Stimulated activated naive CD4-positive, alpha-beta T cell treated with Interleukin-2 at 50 U/mL for 16 hours (primary cell): ENCODE measurements at places on chromosomes 13 and 19.
A peak's percentile ranks its signal among the peaks of the same experiment; 100 is the strongest.

- DNase-seq, result no peak
Observed at GRCh38 chr13:36921631-36922301, 1.7 kb upstream of the SMAD9 start.

DNA sequence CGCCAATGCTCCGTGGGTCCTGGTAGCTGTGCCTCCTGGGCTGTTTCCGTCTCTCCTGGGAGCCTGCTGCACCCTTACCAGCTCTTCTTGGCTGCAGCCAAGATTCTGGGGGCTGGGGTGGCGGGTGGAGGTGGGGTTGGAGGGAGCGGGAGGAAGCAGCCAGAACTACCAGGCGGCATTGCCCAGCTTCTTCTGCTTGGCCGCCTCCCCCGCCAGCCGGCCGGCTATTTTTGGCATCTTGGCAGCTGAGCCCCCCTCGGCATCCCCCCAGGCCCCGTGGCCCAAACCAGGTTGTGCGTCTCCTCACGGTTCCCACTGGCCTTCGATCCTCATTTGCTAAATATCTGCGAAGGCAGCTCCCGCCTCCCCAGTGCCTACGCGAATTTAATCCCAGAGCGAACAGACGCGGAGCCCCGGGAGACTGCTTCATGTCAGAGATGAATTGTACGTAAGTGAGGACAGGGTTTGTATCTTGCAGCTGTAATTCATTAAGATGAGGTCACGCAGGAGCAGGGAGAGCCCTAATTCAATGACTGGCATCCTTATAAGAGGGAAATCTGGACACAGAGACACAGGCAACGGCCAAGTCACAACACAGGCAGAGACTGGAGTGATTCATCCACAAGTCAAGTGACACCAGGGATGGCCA lies 12.8 kb upstream of the PEAK3 start:
- DNase-seq, result no peak

GRCh38 chr19:929203-929890 lies 3.5 kb downstream of the ARID3A start:
- no peak for DNase-seq

GRCh38 chr19:49414256-49414655 lies 9.0 kb downstream of the PTH2 start:
- no peak for DNase-seq

DNA sequence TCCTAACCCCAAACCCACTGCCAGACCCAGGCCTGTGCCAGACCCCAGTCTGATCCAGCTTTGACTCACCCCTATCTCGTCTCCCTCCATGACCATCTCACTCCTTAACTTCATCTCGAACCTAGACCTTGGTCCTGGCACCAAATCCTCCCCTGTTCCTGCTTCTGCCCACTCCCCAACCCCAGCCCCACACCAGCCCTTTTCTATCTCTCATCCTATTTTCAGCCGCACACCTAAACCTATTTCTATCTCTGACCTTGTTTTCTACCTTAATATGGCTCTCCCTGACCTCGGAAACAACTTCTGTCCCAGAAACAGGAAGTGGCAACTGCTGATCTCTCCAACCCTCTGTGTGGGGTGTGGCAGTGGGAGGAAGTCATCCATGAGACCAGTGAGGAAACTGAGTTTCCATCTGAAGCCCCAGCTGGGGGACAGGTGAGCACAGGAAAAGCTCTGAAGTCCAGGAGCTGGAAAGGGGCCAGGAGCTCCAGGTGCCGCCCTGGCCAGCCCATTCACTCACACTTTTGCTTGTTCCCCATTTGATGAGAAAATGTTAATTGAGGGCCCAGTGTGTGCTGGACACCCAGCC lies 13.7 kb downstream of the PTH2 start:
- DNase-seq, result no peak

- no peak for DNase-seq
Observed at GRCh38 chr19:33402421-33403220, 29.1 kb downstream of the CEBPG start.

DNA sequence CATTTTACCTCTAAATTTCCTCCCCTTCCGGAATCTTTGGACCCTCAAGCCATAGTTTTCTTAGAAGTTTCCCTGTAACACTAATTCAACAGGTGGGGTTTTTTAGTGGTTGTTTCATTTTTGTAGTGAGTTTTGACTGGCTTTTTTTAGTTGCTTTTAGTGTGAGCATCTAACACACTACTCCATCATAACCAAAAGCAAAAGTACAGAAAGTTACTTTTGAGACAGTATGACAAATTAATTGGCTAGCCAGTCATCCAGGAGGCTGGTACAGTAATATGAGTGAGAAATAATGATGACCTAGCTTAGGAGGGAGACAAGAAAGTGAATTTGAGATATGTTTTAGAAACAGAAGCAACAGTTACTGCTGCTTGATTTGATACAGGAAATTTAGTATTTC lies 71.5 kb downstream of the DNAJC15 start:
- DNase-seq, result no peak

DNA sequence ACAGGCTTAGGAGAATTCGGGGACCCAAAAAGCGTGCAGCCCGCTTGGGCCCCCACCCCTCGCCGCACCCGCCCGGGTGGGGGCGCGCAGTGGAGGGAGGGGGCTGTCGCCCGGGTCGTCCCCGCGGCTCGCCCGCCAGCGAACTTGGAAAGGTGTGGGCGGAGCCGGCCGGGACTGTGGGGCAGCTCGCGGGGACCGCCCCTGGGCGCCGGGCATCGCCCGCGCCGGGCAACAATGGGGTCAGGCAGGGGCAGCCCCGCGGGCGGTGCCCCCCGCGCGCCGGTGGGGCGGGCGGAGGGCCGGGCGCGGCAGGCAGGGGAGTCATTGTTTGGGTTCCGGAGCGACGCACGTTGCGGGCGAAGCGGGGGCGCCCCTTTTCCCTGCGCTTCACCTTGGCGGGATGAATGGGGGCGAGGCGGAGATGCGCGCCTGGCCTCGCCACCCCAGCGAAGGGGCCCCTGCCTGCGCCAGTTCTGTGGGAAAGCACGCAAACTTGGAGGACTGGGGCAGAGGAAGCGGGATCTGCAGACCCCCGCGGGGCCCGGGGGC lies 647 bp upstream of the KLF12 start:
- DNase-seq, result peak; percentile 70

DNA sequence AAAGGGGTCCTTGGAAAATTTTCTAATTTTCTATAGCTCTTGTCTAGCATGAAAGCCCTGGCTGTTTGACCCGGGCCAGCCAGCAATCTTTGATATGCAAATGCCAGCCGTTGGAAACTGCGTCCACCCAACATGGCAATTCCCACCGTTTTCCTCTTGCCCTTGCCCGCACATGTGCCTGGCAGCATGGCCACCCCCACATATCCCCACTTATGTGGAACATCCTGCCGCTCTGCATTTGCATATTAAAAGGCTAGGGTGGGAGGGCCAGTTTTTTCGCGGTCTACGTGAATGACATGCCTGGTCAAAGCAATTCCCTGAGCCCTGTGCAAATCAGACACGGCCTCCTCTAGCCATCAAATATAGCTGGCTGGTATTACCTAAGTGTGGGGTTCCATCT lies 110.3 kb upstream of the TDRD3 start:
- no peak for DNase-seq

DNA sequence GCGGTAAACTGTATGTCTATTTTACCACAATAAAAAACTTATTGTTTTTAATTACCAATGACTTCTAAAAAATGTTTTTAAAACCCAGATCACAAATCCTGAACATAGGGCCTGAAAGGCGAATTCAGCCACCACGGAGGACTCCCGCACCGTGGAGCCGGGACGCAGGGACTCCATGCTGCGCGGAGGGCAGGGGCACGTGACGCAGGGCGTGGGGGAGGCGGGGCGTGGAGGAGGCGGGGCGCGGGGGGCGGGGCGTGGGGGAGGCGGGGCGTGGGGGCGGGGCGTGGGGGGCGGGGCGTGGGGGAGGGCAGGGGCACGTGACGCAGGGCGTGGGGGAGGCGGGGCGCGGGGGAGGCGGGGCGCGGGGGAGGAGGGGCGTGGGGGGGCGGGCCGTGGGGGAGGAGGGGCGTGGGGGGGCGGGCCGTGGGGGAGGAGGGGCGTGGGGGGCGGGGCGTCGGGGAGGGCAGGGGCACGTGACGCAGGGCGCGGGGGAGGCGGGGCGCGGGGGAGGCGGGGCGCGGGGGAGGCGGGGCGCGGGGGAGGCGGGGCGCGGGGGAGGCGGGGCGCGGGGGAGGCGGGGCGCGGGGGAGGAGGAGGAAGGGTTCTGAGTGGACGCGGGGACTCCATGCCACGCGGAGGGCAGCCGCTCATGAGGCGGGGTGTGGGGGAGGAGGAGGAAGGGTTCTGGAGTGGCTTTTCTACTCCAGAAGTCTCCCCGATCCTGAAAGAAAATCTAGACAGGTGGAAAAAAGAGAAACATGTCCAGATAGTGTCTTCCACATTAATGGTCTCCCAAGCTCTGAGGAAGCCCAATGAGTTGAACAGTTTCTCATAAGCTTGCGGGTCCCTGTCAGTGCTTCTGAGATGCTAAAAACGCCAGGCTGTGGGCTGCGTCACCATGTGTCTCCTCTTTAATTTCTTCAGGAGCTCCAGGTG lies 4.4 kb upstream of the PROZ start:
- peak; percentile 71 for DNase-seq

DNA sequence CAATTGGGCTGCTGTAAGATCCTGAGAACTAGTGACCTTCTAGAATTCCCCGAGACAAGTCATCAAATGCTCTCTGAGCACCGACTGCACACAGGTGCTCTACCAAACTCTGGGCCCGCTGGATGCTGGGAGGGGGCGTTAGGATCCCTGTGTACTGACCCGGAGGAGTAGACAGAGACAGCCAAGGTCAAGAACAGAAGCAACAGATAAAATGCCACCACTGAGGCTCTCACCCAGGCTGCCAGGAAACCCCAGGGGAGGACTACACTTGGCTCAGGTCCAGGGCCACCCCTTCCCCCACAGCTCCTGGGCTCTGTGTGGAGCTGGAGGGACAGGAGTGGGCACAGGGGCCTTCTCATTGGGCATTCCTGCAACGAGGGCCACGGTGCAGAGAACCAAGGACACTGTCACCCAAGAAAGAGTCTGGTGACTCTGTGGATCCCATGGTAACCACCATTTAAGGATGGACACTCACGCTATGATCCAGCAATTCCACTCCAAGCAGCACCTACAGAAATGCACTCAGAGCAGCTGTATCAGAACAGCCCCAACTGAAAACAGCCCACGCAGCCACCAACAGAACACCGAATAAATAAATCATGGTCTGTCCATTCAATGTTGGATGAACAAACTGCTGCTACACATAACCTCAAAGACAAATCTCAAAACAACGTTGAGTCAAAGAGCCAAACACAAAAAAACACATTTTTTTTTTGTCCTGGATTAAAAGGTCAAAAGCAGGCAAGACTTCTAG lies 16.8 kb upstream of the SLC35E1 start:
- DNase-seq, result no peak

- DNase-seq, result no peak
Observed at GRCh38 chr19:15259907-15260306, 27.7 kb upstream of the EPHX3 start.

DNA sequence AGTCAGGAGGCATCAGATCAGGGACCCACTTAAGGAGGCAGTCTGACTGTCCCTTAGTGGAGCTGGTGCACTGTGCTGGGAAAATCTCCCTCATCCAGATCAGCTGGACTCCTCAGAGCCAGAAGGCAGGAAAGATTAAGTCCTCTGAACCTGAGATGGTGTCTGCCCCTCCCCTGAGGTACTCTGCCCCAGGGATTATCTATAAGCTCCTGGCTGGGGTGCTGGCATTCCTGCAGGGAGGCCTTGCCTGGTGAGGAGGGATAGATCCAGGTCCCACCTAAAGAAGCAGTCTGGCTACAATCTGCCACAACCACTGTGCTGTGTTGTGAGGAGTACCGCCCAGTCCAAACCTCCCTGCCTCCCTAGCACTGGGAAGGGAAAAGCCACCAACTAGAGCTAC lies 81.2 kb downstream of the NHLRC3 start:
- DNase-seq, result no peak

DNA sequence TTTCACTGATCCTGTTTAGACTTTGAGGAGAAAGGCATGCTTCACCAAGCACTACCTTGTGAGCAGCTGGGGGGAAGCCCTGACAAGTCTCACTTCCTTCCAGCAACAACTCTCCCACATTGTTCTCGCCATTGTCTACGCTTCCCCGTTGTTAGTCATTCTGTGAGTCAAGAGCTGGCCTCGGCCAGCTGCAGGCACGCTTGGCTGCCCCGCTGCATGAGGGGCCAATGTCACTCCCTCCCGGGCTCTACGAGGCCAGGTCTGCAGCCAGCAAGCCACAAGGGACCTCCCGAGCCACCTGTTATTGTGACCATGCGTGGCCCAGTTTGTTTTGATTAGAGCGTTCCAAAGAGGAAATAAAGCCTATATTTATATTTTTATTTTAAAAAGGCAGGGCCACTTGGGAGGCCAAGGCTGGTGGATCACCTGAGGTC lies 220.9 kb downstream of the FOXO1 start:
- DNase-seq, result no peak

GRCh38 chr19:39106194-39106593 lies 19.4 kb upstream of the PAK4 start:
- DNase-seq, result no peak

DNA sequence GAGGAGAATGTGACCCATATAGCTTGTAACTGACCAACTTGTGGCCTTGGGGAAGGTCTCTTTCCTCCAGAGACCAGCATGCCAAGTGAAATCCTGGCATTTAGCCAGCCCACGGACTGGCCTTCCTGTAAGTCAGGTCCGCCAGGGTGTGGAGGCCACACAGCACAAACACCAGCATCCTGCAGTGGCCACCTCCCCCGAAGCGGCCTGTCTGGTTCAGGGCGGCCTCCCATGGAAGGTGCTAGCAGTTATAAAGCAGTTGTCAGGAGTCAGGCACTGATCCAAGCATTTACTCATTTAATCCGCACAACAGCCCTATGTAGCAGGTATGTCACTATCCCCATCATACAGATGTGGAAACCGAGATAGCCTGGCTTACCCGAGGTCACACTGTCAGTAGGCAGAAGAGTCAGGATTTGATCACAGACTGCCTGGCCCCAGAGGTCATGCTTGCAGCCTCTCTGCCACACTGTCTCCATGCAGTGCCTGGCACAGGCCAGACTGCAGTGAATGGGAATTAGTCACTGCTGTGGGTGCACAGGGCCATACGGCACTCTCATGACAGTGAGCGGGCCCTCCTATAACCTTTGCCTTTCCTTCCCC lies 36.7 kb downstream of the CAPN12 start:
- DNase-seq, result no peak

- no peak for DNase-seq
Observed at GRCh38 chr13:84399320-84400085, 517.2 kb upstream of the SLITRK1 start.

DNA sequence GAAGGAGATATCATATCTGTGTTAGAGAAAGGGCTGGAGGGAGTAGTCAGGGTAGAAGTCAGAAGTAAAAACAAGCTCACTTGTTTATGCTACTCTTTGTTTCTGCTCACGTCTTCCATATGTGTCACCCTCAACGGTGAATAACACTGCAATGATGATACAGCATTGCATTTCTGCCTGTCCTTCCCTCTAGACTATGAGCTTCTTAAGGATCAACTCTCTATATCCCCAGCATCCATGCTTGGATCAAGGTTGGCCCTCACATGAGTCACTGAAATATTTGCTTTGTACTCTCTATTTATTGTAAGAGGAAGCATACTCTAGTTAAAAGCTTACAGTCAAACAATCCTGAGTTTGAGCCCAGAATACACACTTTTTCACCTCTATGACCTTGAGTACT lies 406.0 kb downstream of the RFC3 start:
- no peak for DNase-seq
